ENCODE measurements at places on chromosomes 2 and 18.

GRCh38 chr18:58195278-58195765 lies 151.3 kb downstream of the NEDD4L start:
- no peak for DNase-seq

- no peak for DNase-seq
Observed at GRCh38 chr2:7378591-7378990, 461.4 kb downstream of the RNF144A start.

GRCh38 chr2:23112517-23112916 lies 272.5 kb upstream of the KLHL29 start:
- DNase-seq = no peak

DNA sequence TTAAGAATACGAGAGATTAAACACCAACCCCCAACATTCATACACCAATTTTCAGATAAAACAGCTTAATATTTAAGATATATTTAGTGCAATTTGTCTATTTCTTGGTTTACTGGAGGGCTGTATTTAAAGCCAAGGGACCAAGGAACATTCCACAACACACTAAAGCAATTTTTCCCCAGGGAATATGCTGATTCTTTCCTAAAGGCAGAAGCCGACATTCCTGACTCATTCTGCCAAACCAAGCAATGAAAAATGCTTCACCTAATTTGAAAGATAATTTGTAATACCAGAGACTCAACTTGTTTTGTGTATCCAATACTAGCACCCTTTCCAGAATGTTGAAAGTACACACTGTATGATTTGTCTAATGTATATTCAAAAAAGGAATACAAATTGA lies 1267.6 kb upstream of the PIK3C3 start:
- DNase-seq = no peak

Data from GM13977 (cell line).